Posterior cingulate gyrus (tissue), 11 donors: ENCODE measurements at places on chromosomes 5 and 9.

DNA sequence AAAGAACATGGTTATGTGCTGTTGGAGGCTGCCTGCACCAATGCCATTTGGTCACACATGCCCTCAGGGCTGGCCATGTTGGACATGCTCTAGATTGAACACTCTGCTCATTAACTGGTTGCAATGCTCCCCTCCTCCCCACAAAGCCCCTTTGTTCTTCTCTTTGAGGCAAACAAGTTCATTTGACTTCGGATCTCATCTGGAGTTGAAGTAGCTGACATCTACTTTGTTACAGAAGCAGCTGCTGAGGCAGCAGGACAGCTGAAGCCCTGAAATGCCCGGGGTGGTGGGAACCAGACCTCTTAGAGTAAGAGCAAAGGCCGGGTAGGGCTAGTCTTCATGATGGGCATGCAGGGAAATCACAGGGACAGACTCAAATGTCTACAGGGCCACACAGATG lies 123.5 kb downstream of the APBA1 start:
- no peak for DNase-seq

- DNase-seq = no peak
Measured at GRCh38 chr9:93895535-93895934, 59.6 kb downstream of the BARX1 start.

GRCh38 chr5:5755888-5756287 lies 333.4 kb downstream of the ICE1 start:
- DNase-seq = no peak

DNA sequence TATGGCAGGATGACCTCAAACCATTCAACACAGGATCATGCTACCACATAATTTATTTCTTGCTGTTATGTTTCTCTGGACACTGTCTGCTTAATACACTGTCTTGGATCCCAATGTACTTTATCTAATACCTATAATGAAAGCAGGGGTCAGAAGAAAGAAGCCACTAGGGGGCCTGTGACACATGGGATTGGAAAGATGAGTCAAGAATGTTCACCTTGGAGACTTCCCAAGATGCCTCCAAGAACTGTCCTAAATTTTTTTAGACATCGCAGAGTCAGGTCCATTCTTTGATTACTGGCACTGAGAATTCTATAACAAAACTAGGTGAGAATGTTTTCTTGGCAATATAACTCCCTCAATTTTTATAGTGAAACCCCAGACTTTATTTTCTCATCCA lies 305.8 kb upstream of the SMARCA2 start:
- no peak for DNase-seq

DNA sequence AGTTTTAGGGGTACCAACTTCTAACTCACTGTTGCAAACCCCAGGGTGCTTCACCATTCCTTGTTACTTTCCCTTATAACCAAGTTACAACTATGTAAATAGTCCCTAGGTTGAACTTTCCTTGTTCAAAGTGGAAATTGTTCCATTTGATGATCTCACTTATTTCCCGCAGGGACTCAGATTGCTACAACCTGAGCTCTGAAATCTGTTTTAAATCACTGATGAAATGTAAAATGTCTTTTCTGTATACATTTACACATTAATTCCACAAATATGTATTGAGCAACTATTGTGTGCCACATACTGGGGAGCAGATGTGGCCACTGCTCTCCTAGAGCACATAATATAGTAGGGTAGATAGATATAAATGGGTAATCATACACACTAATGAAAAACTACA lies 69.1 kb upstream of the TARS1 start:
- no peak for DNase-seq

GRCh38 chr9:95573463-95573862 lies 56.7 kb upstream of the PTCH1 start:
- no peak for DNase-seq

DNA sequence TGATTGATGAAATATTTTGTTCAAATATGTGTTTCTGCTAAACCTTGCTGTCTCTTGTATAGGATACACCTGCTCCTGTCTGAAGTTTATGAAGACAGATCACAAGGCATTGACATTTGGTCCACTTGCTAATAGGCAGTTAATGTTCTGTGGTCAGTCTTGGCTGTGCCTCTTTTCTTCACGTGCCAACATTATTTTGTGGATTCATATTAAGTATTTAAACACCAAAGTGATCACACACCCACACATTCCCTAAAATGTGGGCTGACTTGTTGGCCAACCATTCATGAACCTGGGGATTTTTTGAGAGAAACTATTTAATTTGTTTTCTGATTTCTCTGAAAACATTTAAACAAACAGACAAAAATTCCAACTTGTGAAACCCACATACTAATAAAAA lies 33.7 kb downstream of the ZNF462 start:
- DNase-seq = no peak
